ENCODE measurements at places on chromosomes 3 and 15.

GRCh38 chr3:126849768-126850167, 133.1 kb upstream of the PLXNA1 start:
- no peak for DNase-seq

DNA sequence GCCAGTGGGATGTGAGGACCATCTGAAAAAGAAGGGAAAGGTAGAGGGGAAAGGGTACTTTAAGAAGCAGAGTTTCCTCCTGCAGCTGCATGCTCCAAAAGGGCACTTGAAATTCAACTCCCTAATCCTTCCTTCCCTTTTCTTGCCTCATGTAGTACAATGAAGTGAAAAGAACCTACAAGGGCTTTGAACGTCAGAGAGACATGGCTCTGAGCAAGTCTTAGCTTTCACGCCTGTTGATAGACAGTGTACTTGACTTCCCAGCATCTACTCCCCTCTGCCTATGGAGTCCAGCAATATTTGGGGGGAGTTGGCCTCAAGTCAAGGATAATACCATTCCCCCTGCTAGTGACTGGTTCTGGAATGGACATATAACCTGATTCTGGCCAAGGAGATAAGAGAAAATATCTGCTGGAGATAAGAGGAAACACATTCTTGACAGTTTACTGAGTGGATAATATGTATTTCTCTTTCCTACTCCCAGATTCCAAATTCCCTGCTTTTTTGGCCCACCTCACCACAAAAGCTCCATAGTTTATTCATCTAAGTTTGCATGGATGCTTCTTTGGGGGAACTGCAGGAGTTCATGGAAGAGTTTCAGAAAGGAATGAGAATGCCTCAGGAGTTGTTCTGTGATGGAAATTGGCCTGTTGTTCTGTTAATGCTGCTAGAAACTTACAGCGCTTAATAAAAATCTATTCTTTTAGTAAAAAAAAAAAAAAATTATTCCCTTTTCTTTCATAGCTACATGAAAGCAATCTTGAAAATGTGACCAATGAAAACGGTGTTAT, 193.0 kb upstream of the TPM1 start:
- no peak for DNase-seq

DNA sequence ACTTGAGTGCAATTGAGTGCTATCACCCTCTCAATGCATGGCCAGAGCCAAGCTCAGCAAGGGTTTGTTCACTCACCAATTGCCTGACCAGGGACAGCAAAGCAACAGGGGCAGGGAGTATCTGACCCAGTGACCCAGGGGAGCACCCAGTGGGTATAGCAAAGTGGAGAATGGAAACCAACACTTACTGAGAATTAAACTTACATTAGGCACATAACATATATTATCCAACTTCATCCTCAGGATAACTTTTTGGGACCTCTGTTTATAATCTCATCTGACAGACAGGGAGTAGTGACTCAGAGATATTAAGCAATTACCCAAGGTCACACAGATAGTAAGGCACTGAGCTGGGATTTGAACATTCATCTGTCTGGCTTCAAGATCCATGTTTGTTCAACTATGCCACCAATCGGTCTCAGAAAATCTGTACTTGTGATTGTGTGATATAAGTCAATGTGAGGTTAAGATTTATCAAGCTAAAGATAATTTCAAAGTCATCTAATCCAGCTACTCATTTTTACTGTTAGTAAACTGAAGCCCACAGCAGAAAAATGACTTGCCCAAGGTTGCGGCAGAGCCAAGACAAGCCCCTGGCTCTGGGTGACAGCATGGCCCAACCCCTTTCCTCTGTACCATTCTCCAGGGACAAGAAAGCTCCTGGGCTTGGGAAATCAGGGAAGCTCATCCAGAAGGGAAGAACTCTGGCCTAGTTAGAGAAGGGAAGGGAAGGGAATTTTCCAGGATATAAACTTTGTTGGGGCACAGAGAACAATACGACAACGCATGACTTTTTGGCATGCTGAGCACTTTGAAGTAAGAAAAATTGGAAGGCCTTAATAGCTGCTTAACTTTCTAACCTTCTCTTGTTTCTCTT, 138.0 kb upstream of the SMAD3 start:
- DNase-seq: no peak

DNA sequence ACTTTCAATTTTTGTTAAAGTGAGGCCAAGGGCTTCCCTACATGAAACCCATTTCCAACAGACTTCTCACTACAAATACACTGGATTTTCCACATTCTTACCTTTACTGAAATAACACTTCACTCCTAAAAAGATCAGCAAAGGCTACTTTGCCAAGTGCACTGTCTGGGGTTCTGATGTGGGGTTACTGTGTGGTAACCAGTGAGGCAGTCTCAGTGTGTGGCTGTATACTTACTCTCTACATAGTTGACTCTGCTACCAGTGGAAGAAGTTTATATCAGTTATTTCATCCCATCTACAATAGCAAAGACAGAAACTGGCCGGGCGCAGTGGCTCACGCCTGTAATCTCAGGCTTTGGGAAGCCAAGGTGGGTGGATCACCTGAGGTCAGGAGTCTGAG, 5.6 kb downstream of the WDR82 start:
- DNase-seq: no peak

- DNase-seq: no peak
Measured at GRCh38 chr15:44591326-44591725, 54.4 kb downstream of the EIF3J start.

GRCh38 chr3:129449279-129450115, 9.5 kb downstream of the IFT122 start:
- no peak for DNase-seq

GRCh38 chr15:87805117-87805820, 451.3 kb downstream of the NTRK3 start:
- DNase-seq: no peak

DNA sequence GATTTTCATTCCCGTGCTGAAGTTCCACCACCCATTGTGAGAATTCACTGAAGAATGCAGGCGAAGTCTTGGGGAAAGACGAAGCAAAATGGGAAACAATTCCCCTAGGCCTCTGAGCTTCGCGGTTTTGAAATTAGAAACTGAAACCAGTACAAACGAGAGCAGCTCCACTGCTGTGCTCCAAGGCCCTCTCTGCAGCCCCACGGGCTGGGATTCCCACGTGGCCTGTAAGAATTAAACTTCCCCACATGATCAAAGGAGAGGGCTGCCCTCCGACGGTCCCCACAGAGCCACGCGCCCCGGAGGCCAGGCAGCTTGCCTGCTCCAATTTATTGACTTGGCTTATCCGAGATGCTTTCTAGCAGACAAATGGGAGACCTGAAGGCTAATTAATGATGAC, 144.0 kb downstream of the GREM1 start:
- DNase-seq: no peak

DNA sequence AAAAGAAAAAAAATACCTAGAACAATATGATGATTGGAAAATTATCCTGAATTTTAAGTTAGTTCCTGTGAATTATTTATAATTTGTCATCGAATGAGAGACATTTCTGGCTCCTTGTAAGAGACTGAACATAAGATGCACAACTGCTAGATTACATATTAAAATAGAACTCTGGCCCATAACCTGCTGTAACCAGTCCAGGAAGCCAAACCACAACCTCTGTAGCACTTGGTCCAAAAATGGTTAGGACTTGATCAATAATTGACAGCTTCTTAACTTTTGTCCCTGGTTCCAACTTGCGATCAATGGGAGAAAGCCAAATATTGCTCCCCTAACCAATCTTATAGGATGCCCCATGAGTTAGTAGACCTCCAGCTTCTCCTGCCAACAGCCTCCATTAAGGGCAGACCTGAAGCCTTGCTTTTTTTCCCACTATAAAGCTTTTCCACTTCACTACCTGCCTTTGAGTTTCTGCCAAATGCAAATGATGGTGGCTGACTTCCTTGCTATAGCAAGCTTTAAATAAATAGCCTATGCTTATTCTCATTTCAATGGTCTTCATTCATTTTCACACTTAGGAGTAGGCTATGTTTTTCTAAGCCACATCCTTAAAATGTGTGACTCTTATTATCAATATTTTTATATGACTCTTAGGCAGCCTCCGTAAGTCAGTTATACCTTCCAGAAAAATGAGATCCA, 224.0 kb upstream of the ARHGEF26 start:
- DNase-seq: no peak

DNA sequence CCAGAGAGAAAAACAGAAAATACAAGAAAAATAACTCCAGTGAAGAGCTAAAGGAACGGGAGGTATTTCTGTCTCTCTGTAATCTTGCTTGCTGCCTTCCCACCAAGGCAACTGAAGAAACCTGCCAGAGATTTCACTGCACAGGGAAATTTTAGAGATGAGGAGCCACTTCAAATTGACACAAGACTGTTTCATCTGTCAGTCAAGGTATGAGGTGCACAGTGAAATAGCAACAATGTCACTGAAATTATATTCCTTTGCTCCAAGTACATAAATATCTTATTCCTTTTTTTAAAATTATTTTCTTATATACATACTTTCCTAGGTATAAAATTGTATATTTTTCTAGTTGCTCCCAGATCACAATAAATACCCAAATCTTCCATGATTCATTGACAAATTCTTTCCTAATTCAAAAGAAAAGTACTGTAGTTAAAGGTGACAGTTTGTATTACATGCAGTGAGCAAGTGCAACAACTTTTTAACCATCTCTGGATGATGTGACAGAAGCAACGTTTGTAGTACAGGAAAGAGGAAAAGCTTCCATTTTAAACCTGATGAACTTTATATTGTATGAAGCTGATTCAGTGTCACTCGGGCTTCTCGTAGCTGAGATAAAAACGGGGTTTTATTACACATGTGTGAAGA, 563.4 kb downstream of the TUSC7 start:
- no peak for DNase-seq

GRCh38 chr3:4531478-4532025, 38.4 kb downstream of the ITPR1 start:
- DNase-seq: no peak

- no peak for DNase-seq
Measured at GRCh38 chr3:12939137-12939536, 97.8 kb upstream of the RPL32 start.

GRCh38 chr15:42772144-42772543, 35.2 kb upstream of the CDAN1 start:
- no peak for DNase-seq

DNA sequence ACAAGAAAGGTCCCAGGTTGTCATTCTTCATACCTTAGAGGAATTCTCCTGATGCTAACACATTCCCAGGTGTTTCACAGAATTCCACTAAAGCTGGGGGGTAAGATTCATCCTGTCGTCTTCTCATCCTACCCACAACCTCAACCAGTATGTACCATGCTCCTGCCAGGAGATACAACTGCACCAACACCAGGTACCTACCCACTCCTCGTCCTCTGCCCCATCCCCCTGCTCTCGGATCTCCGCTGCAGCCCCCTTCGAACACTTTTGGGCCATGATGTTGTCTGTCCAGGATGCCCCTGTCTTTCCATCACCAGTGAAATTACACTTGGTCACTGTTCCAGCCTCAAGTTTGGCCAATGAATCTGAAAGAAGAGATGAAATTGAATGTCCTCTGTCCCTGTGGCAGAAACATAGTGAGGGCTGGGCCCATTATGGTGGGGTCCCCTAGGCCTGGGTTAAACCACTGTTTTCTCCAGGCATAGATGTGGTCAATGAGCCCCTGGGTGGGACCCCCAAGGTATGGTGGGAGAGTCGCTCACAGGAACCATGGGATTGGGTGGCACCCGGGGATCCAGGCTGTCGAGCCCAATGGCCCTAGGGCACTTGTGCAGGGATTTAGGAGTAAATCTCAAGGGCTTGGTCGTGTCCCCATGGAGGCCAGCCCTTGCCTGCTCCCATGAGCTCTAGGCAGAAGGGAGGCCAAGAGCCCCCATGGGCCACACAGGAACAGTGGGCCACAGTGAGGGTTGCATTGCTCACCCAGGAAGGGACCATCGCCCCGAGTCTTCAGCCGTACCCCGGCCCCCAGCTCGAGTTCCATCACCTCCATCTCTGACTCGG, 9.4 kb upstream of the AP3S2 start:
- DNase-seq: no peak

- no peak for DNase-seq
Measured at GRCh38 chr3:177992993-177993970, 543.0 kb upstream of the KCNMB2 start.

DNA sequence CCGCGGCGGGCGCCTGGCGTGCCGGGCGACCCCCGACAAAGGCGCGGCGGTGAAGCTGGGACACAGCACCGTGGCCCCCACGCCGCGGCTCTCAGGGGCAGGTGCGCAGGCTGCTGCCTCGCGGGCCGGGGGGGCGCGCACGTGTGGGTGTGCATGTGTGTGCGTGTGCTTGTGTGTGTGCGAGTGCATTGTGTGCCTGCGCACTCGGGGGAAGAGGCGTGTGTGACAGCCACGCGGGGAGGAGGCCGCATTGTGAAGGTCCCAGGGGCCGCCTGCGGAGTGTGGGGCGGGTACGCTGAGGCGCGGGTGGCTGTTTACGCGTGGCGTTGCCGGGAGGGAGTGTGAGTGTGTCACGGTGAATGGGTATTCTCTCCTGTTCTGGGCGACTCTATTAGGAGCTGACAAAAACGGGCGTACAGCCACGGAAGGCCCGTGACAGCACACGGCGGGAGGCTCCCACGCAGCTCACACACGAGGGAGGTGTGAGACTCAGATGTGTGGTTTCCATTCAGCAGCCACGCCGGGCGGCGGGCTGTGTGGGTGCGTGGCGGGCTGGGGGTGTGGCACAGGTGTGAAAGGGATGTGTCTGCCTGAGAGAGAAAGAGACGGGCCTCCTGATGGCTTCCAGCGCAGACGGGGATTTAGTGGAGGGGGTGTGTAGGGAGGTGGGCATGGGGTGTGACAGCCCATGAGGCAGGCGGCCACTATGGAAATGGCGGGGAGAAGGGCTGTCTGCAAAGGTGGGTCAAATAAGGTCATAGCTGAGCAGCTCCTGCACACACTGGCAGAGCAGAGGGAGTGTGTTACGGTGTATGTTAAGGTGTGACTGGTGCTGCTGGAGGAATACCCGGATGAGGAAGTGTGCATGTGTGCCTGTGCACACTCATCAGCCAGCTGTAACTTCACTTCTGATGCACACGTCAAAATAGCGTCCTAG, 750 bp downstream of the PODXL2 start:
- DNase-seq: no peak

- no peak for DNase-seq
Measured at GRCh38 chr3:194871864-194872668, 186.4 kb downstream of the FAM43A start.

- no peak for DNase-seq
Measured at GRCh38 chr15:56871185-56871584, 47.3 kb upstream of the TCF12 start.

- no peak for DNase-seq
Measured at GRCh38 chr3:138135146-138135832, 3.1 kb upstream of the A4GNT start.
